ENCODE measurements at places on chromosomes 3 and 15.

- DNase-seq: no peak
Observed at GRCh38 chr3:126827121-126827520, 123.1 kb downstream of the CHCHD6 start.

DNA sequence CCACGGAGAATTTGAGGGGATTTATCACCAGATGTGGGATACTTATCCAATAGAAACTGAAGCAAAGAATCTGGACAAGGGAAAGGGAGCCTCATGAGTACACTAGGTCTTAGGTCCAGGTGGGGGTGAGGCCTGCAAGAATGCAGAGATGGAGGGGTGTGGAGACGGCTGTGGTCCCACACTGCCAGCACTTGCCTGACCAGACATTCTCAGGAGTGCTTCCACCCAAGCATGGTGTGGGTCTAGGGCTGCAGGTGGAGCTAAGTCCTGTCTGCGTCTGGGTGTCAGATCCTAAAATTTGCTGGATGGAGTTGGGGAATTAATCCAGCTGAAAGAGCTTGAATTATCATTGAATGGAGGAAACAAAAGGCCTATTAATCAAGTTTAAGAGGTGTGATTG lies 14.4 kb downstream of the PML start:
- no peak for DNase-seq

DNA sequence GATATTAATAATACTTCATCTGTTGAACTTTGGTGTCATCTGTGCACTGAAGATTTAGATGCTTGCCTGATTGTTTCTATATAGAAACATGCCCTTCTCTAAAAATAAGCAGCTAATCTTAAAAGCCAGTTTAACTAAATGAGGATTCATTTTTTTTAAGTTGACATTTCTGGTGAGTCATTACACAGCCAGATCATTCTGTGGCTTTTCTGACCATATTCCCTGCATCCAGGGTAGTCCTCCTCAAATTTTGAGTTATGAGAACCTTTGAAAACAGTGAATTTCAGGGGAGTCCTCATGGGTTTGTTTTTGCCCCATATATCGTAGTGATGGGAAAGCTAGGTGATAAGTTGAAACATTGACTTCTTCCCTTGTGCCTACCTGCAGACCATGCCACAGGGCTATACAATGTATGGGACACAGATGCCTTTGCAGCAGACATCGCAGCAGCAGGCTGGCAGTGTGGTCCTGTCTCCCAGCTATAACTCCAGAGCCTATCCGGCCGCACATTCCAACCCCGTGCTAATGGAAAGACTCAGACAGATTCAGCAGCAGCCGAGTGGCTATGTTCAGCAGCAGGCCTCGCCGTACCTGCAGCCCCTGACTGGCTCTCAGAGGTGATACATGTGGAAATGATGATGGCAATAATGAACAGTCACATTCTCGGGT lies 26.5 kb upstream of the P2RY12 start:
- no peak for DNase-seq

GRCh38 chr3:20319551-20319950 lies 133.5 kb upstream of the SGO1 start:
- DNase-seq: no peak

DNA sequence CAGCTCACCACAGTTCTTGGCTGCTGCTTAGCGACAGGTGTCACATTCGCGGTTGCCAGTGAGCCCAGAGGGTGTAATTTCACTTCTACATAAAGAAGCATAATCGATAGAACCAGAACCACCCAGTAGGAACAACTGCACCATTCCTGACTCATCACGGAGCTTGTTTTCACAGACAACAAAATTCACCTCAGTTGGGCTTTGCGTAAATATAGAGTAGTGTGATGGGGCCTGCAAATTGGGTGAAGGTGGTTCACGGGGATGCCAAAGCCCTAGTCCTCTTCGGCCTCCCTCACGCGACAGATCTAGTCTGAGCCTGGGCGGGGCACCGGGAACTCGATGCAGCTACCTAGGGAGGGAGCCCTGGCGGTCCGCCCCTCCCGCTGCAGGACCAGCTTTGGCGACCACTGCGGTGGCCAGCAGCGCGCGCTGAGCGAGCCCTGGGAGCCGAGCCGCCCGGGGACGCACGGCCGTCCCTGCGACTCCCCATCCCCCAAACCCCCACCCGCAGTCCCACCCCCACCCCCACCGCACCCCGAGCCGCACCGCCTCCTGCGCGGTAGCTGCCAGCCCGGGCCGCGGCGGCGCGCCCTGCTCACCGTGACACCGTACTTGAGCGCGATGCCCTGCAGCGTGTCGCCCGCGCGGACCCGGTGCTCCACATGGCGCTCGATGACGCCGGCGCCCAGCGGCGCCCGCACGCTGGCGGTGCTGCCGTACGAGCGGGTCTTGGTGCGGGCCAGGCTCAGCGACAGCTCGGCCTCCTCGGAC lies 519 bp downstream of the LYSMD2 start:
- DNase-seq: peak; percentile 39

- no peak for DNase-seq
Observed at GRCh38 chr15:47620960-47621681, 96.2 kb upstream of the SEMA6D start.

DNA sequence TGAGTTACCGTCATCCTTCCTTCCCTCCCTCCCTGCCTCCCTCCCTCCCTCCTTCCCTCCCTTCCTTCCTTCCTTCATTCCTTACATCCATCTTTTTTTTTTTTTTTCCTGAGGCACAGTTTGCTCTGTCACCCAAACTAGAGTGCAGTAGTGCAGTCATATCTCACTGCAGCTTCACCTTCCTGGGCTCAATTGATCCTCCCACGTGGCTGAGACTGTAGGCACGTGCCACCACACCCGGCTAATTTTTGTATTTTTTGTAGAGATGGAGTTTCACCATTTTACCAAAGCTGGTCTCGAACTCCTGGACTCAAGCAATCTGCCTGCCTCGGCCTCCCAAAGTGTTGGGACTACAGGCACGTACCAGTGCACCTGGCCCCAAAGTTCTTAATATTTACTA lies 25.8 kb downstream of the USP3 start:
- no peak for DNase-seq

- DNase-seq: no peak
Observed at GRCh38 chr3:9749296-9749644, 482 bp upstream of the OGG1 start.
